SJCRH30 (cell line): ENCODE measurements at places on chromosomes 13 and 19.

GRCh38 chr13:60755380-60756163 is 358.6 kb downstream of the TDRD3 start:
- DNase-seq, result no peak

- no peak for DNase-seq
Observed at GRCh38 chr19:4015705-4016402, 8.3 kb downstream of the PIAS4 start.

DNA sequence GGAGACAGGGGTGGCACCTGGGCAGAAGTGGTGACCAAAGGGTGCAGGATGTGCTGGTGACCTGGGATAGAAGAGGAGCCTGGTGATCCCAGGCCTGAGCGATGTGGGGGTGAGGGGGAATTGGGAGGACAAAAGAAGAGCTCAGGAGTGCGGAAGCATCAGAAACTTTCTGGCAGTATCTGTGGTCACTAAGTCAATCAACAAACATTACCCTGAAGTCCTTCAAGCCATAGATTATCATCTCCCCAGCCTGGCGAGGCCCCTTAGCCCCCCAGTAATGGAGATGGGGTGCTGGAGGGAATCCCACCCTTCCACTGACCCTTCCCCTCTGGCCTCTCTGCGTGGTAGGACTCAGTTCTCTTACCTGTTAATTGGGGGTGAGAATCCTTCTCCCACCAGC is 10.5 kb downstream of the MEF2B start:
- no peak for DNase-seq

DNA sequence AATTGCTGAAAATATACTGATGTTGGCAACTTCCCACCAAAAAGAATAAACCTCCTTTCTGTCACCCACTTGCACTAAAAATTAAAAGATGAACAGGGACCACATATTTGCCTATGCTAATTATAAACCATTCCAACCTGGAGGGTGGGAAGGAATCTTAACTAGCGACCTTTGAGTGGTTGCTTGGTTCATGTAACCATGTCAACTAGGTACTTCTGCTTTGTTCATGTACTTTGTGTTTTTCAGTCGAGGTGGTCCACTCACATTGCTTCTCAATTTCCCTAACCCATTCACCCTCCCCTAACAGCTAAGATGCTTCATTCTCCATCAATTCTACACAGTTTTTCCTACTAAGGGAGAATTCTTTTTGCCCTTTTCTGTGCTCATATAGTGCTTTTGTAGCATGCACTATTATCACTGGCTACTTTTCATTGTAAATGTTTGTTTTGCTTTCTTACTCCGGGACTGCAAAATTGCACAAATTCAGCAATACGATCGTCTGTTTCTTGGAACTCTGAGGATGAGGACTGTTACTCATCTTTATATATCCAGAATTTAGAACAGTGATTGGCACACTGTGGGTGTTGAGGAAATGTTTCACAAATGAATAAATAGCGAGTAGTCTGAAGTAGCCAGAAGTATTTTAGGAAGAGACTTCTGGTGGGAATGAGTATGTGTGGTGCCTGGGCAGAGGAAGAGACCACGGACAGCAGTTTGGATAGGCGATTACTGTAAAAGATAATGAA is 187.5 kb downstream of the GPC6 start:
- DNase-seq, result no peak

DNA sequence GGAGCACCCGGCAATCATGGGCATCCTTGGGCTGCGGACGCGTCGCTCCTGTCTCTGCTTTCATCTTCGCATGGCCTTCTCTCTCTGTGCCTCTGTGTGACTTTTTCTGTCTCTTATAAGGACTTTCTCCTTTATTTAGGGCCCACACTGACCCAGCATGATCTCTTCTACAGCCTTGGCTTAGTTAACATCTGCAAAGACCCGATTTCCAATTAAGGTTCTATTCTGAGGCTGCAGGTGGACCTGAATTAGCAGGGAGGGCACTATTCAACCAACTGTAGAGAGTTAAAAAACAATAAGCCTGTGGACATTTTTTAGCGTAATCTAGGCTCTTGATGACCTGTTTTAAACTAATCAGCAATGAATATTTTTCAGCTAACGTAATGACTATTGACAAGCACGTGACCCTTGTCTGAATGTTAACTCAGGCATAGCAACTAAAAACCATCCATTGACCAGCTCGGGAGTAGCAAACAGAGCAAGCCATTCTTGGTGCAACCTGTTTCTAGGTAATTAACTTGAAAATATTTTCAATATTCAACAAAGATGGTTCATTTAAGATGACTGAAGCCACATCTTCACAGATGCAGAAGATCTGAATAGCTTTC is 15.2 kb downstream of the F10 start:
- DNase-seq, result no peak

GRCh38 chr13:106143930-106144709 is 391.3 kb downstream of the EFNB2 start:
- DNase-seq, result no peak

DNA sequence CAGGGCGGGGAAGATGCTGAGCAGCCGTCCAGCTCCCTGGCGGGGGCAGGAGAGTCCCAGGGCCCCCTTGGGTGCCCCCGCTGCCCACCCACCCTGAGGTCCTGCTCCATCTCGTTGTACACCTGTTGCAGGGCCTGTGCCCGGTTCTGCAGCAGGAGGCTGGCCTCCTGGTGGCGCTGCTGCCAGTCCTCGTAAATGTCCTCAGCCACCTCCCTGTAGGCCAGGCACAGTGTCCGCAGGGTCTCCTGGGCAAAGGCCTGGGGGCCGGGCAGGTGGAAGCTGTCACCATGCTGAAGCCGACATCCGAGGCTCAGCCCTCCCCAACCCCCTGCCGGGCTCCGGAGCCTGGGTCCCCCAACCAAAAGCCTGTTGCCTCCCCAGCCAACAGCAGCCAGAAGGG is 20.2 kb downstream of the ATP8B3 start:
- DNase-seq, result no peak

- no peak for DNase-seq
Observed at GRCh38 chr19:6457958-6458694, 1.5 kb downstream of the SLC25A23 start.

DNA sequence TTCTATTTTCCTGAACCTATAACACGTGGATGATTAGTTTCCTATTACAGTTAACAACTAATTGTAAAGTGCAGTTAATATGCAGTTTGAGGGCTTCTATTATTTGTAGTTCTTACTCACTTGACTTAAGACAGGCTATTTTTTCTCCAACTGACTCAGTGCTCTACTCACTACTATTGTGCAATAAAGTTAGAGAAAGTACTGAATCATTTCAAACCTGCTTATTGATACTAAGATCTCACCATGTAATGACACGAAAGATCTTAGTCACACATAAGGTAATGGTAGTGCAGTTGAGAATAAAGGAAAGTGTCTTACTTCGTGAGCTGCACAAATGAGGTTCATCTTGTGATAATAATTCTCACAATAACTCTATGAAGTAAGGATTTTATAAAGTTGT is 22.8 kb upstream of the ITM2B start:
- DNase-seq, result no peak

GRCh38 chr13:51231456-51231855 is 9.3 kb downstream of the FAM124A start:
- DNase-seq, result no peak

DNA sequence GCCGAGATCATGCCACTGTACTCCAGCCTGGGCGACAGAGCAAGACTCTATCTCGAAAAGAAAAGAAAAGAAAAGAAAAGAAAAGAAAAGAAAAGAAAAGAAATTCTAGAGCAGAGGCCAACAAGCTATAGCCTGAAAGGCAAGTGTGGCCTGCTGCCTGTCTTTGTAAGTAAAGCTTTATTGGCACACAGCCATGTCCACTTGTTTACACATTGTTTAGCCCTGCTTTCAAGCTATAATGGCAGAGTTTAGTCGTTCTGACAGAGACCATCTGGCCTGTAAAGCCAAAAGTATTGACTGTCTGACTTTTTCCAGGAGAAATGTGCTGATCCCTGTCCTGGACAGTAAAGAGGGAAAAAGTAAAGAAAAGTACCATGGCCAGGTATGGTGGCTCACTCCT is 18.3 kb downstream of the NWD1 start:
- DNase-seq, result peak; percentile 33

GRCh38 chr19:5144545-5145179 is 175.7 kb downstream of the KDM4B start:
- DNase-seq, result no peak

GRCh38 chr19:788983-789700 is 8.1 kb upstream of the PTBP1 start:
- DNase-seq, result peak; percentile 61

DNA sequence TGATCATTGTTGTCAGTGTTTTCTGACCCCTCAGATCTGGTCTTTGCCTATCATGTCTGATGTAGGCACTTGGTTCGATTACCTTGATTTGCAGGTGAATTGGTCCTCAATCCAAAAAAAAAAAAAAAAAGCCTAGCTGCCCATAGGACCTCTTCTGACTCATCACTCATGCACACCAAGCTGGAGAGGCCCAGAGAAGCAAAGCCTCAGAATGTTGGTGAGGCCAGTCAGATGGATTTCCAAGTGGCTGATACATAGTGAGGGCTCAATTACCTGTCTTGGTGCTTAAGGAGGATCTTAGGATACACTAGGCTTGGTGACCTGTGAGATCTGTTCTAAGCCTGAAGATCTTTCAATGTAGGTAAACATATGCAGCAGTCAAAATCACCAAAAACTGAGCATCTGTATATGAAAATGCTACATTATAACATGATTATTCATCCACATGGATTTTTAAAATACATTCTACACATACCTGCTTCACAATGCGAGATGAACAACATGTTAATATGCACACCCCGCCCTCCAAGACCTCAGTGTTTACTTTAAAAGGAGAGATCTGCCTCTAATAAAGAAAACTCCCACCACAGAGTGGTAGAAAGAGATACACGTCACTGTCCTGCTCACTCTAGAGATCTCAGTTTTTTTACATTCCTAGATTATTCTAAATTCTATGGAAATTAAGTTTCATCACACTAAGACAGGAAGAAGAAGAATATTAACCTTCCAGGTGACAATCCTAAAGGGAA is 79.9 kb upstream of the RAP2A start:
- DNase-seq, result no peak

GRCh38 chr19:5289060-5289990 is 51.3 kb downstream of the PTPRS start:
- no peak for DNase-seq

- no peak for DNase-seq
Observed at GRCh38 chr19:3096902-3097326, 2.8 kb downstream of the GNA11 start.

GRCh38 chr19:639253-640160 is at the start of gene FGF22:
TSS of gene FGF22 (plus strand) at chr19:639879. CDS start at chr19:639926, 47 bp downstream.
- DNase-seq, result no peak

DNA sequence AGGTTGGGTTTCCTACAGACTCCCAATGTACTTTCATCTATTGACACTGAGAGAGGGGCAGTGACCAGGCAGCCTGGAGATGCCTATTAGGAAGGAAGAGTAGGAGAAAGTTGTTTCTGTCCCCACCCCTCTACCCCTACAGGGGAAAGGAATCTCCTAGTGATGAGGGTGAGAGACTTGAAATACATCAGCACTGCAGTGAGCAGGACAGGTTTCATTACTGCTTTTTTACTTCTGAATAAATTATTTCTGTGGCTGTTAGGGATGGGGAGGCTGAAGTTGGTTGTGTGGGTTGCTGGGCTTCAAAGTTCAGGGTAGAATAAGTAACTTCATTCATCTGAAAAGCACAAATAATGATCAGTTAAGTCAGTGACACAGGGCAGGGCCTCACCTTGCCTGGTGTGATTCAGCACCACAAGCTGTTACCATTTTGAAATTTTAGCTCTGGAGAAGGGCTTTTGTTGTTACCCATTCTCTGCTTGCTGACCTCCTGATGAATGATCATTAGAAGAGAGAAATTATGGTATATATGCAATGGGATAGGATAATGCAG is 19.3 kb downstream of the CEACAM1 start:
- no peak for DNase-seq

GRCh38 chr19:40612831-40613689 is 11.9 kb downstream of the LTBP4 start:
- DNase-seq, result no peak

DNA sequence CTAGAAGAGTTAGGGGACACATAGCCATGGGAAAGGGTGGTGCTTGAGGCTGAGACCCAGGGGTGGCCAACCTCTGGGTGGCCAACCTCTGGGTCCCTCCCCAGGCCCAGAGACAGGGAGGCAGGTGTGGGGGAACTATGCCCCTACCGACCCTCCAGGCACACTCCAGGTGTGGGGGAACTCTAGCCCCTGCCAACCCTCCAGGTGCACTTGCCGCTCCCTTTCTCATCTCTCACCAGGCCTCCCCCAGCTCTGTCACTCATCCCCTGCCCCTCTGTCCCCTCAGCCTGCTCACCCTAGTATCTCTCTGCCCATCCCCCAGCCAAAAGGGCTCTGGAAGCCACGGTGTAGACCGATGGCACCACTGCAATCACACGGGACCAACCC is 10.6 kb upstream of the VSTM2B start:
- no peak for DNase-seq

GRCh38 chr19:39129116-39129515 is 3.5 kb downstream of the PAK4 start:
- no peak for DNase-seq

DNA sequence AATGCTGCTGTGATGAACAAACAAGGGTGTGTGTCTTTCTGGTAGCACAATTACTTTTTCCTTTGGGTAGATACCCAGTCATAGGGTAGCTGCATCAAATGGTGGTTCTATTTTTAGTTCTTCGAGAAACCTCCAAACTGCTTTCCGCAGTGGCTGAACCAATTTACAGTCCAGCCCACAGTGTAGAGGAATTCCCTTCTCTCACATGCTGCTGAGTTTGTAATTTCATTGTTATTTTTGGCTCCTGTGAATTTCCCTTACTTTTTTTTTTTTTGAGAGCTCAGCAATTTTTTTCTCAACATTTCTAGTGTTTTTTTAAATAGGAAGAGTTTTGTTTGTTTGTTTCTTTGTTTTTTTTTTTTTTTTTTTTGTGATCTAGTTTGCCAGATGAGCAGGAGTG is 37.5 kb upstream of the ADGRE1 start:
- no peak for DNase-seq

- no peak for DNase-seq
Observed at GRCh38 chr19:42228641-42229040, 8.5 kb downstream of the ZNF526 start.

- no peak for DNase-seq
Observed at GRCh38 chr13:107807306-107808073, 407.8 kb downstream of the LIG4 start.

DNA sequence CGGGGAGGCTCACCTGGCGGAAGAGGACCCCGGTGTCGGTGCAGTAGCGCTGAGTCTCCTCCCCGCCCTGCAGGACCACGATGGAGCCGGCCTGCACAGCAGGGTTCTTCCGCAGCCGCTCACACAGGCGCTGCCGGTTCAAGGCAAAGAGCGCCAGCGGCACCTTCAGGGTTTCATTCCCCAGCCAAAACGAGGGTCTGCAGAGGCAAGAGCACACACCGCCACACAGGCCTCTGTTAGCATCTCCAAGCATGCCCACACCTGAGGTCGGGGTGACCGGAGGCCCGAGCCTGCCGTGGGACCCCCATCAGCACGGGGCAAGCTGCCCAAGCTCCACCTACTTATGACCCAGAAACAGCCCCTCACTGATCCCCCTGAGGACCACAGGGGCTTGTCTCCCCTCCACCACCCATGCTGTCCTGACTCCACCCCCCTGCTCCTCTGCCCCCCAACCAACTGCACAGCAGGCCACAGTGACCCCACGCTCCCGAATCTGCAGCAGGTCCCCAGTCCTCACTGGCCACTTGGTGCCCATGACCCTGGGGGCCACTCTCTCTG is 8.9 kb downstream of the PEPD start:
- DNase-seq, result no peak

GRCh38 chr13:95957331-95957730 is 95.9 kb downstream of the UGGT2 start:
- no peak for DNase-seq

GRCh38 chr19:38318660-38319059 is 985 bp upstream of the KCNK6 start:
- no peak for DNase-seq

GRCh38 chr19:16375936-16376185 is 51.2 kb downstream of the KLF2 start:
- DNase-seq, result no peak
